ENCODE measurements at places on chromosomes 2 and 18.

DNA sequence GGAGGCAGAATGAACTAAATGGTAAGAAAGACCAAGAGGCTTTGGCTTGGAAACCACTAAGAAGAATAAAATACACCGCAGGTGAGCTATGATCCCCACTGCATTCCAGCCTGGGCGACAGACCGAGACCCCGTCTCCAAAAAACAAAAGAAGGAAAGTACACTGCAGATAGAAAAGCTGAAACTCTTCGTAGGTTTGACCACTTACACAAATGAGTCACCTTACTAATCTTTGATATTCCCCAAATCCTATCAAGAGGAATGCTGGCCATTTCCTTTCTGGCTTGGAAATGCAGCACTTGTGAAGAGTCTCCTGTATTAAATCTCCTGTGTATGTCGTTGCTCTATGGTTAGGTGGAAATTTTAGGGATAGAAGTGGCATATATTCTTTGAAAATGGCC, 108.8 kb downstream of the MTCL1 start:
- DNase-seq = no peak

- no peak for DNase-seq
These were observed 63.0 kb downstream of the WDR75 start for GRCh38 chr2:189504238-189504637.

DNA sequence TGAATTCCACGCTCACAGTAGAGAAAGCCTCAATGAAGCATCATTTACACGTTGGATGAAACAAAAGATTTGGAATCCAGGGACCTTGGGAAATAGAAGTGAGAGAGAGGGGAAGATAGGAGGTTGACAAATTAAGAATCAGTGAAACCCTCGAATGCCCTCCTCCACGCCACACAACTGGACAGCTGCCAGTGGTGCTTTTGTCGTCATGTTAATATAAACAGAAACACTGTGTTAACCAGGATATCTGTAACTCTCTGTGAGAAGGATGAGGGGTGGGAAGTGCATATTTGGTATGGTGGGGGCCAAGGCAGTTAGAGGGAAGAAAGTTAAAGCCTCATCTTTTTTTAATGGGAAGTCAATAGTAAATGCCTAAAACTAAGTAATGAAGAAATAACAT, 108.7 kb downstream of the GFPT1 start:
- no peak for DNase-seq

DNA sequence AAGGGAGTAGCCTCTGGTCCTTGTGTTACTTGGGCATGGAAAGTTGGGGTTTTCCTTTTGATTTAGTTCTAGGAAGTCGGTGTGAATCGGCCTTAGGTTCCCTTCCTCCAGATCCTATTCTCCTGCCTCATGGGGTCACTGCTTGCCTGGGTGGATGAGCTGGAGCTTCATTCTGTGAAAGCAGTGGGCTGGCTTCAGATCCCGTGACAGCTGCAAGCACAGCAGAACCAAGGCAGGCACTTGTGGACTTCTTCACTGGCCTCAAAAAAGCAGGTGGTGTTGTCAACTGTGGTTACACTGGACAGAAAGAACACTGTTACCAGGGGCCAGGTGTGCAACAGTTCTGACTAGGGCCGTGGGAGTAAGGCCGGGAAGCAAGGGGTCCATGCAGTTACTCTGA, 243.4 kb downstream of the LDLRAD4 start:
- DNase-seq = no peak

- peak; percentile 8 for DNase-seq
These were observed 139.0 kb downstream of the DDX1 start for GRCh38 chr2:15730545-15731212.

DNA sequence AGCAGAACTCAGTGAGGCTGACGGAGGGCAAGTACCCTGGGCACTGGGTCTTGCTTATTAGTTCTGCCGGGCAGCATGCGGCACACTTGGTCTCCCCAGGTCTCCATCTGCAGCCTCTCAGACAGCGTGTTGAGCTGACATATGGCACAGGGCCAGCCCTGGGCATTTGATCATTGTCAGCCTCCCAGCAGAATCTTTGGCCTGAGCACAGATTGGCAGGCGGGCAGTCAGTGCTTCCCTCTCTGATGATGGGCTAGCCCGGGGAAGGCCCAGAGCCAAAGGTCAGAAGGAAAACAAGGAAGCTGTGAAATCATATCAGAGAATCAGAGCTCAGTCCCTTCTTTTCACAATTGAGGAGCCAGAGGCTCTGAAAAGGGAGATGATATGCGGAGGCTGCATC, 150.1 kb upstream of the LRRTM1 start:
- DNase-seq = no peak

- no peak for DNase-seq
These were observed 13.5 kb upstream of the LBH start for GRCh38 chr2:30217644-30218337.

- no peak for DNase-seq
These were observed 165.6 kb upstream of the NCKAP5 start for GRCh38 chr2:133733901-133734255.

GRCh38 chr2:150605664-150606063, 118.2 kb upstream of the RND3 start:
- no peak for DNase-seq

GRCh38 chr18:30970196-30970816, 72.2 kb downstream of the DSC3 start:
- peak; percentile 28 for DNase-seq

DNA sequence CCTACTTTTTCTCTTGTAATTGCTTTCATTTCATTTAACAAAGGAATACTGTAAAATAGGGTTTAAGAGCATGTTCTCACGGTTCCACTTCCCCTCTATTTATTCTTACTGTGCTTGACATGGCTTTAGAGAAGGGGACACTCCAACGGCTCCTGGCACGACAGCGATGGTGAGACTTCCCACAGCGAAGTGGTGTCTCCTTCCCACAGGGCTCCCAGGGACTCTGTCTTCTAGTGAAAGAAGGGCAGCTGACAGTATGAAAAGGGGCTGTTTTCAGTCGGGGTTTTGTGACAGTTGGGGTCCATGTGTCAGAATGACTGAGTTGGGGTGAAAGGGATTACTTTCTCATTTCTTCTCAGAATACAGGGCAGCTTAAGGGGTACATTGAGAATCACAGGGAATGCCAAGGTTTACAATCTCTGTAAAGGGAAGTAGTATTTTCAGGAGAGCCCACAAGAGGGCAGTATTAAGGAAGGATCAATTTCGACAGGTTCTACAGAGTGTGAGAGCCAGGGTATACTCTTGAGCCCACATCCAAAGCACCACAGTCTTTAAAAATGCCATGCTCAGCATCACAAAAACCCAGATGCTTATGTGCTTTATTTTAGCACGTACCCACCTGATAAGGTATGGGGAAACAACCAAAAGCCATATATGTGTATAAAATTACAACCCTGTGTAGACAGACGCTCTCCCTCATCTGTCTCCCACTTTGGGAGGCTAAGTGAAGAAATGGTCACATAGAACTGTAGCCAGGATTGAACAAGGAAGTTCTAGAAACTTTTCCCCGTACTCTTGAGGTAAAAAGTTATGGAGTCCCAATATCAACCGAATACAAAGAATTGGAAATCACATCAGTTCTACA, 31.3 kb upstream of the RAPGEF4 start:
- DNase-seq = no peak

DNA sequence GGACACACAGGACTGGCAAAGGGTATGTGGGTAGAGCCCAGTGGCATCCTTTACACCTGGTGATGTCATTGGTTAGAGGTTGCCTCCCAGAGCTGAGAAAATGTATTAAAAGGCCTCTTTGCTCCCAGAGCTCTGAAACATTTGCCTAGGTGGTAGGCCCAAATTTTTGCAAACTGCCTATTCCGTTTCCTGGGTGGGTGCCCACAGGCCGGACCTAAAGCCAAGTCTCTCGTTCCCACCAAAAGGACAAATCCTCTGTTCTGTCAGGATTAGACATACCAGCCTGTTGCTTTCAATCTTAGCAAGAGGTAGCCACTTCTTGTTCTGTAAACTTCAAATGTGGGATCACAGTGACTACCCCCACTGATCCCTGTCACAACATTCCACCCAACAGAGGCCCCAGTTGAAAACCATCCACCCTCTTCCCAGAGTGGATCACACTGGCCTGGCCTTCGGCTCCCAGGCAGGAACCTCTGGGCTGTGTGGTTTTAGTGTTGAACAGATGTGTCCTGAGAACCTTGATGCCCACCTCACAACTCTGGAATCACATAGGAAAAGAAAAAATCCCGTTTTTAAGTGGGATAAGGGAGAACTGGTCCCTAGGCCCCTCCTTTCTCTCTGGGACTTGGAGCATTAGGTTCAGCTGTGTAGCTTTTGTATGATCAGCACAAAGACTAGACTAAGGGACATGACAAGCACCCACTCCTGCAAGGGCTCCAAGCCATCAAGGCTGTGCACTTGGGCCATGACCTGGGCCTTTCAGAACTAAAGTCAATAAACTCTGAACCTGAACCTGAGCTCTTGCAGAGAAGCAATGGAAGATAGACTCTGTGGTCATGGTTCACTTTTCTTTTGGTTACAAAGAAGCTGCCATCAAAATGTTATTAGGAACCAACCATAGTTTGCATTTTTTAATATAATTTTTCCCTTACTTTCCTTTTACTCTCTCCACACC, 211.3 kb downstream of the CYP26B1 start:
- no peak for DNase-seq

GRCh38 chr2:188974164-188974563, at the start of gene COL3A1:
COL3A1 (plus strand) TSS chr2:188974373; CDS start chr2:188974490, 117 bp downstream.
- no peak for DNase-seq

DNA sequence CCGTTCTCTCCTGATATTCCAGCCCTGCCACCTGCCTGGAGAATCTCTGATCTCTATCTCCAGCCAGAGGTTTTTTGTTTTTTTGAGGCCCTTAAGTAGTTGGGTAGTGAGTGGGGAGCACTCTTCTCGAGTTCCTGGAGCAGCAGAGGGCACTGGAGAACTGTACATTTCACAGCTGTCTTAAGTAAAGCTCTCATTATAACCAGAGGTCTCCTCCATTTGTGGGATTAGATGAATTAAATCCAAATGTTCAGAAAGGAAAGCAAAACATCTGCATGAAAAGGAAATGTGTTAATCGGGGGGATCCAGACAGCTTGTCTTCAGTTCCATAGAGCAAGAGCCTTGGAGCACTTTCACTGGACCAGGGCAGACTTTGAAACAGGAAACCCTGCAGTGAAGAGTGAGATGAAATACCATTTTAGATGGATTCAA, 32.8 kb downstream of the AOX1 start:
- DNase-seq = peak; percentile 61

- no peak for DNase-seq
These were observed 5.9 kb downstream of the OTOF start for GRCh38 chr2:26471766-26472706.

DNA sequence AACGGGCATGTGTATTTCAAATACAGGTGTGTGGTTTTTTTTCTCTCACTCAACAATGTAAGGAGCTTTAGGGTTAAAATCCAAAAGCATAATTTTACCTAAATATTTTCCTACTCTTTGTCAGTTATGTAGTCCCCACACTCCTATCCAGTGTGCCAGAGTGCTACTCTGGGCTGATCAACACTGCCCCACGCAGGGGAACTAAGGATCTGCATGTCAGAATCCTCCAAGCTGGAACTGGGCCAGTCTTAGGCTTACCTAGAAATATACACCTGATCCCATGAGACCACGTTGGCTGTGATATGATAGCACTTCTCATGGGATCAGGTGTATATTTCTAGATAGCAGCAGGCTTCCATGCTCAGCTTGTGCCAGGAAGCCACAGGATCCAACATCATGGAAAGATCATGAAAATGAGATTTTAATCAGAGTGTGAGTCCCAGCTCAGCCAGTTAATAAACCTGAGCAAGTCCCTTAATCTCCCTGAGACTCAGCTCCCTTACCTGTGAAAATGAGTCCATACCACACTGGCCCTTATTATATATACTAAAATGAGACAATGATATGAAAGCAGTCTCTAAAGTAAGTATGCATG, 29.7 kb downstream of the CCDC141 start:
- no peak for DNase-seq

DNA sequence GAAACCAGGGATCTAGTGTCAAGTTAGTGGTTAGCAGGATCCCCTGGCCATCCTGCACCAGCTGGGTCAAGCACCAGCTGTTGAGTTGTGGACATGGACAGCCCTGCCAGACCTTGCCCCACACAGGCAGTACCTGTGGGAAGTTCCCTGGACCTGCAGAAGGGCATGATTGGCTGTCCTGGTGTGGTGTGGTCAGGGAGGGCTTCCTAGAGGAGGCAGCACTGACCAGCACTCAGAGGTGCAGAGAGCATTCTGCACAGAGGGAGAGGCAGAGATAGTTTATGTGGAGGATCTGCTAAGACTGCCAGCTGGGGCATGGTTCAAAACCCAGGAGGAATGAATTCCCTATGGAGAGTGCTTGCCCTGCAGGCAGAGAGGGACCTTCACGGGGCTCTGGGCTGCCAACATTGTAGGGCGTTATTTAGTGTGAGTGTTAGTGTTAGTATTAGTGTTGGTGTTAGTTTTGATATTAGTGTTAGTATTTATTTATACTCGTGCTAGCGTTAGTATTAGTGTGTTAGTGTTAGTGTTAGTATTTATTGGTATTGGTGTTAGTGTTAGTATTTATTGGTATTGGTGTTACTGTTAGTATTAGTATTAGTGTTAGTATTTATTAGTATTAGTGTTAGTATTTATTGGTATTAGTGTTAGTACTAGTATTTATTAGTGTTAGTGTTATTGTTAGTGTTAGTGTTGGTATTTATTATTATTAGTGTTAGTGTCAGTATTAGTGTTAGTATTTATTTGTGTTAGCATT, 31.9 kb downstream of the TWIST2 start:
- no peak for DNase-seq

DNA sequence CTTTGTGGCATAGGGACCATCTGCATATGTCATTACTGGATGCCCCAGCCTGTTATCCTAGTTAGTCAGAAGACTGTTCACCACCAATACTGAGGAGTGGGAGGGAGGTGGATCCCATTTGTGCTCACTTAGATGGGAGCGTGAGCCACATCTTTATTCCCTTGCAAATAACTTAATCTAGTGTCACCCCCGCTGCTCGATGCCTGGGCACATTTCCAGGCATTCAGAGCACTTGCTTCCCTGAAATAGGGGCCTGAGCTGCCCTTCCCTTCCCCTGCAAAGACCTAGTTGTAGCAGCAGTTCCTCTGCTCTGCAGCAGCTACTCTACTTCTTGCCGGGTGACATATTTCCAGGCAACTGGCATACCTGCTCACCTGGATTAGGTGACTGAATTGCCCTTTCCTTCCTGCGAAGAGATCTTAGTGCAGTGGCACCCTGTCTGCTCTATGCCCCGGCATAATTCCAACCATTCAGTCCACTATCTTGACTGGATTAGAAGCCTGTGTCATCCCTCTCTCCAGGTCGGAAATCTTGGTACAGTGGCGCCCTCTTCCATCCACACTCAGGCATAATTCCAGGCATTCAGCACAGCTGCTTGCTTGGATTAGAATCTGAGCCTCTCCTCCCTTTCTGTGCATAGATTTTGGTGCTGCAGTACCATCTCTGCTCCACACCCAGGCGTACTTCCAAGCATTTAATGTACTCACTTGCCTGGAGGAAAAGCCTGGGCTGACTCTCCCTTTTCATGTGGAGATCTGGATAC, 1389.1 kb upstream of the TMEFF2 start:
- DNase-seq = no peak

- DNase-seq = no peak
These were observed 19.0 kb downstream of the SNED1 start for GRCh38 chr2:241017228-241017940.

GRCh38 chr2:134261398-134262131, 7.7 kb downstream of the MGAT5 start:
- DNase-seq = no peak

GRCh38 chr2:86037141-86037794, 68.4 kb downstream of the POLR1A start:
- peak; percentile 61 for DNase-seq

Measured in HL-60 (cell line).